Activated T-helper 2 cell treated with anti-CD3 and anti-CD28 coated beads, Interferon-gamma antibody, Interleukin-2, Interleukin-4, amounts not matched to agents 10 μg/mL and 5 μg/mL and 100 μg/mL, durations not matched to agents 14 hours and 24 hours and 36 hours (primary cell): ENCODE measurements at places on chromosomes 7 and 10. TPM values are rescaled to one million over a fixed set of nuclear protein-coding genes. Genes with fewer than 3 reads are reported as not detected.

- DNase-seq, result no peak
These were observed 39.3 kb upstream of the CDK6 start for GRCh38 chr7:92875719-92876118.

DNA sequence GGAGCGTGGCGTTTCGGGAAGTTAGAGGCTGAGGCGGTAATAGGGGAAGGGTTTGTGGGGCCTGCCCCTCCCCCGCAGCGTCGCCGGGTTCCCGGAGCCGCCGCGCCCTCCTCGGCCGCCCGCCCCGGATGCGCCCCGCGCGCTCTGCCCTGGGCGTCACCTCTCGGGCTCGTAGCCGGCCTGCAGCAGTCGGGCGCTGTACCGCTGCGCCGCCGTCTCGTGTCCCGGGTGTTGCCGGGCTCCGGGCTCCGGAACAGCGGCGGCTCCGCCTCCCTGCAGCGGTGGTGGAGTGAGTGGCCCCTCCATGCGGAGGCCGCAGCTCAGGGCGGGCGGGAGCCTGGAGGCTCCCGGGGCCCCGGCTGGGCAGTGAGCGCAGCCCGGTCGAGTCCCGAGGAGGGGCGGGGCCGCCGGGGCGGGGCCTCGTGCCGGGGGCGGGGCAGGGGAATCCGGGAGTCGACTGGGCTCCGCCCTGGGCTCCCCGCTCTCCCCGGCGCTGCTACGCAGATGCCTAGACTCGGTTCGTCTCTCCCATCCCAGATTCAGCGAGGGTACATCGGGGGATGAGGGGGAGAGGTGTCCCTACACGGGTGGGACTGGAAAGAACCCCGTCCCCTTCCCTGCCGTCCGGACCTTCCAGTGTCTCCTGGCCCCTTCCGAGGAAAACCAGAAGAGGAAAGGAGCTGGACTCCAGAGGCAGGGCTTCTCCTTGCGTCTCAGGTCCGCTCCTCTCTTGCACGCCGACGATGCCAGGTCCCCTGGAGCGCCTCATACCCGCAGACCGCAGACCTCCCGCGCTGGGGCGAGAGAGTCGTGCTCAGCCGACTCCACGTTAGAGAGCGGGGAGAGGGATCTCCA lies at the start of gene IMPDH1:
TSS of gene IMPDH1 (minus strand) at position 387 of the 855 bp plus-strand sequence. CDS start at position 306, 81 bp downstream.
- peak; percentile 80 for DNase-seq

- no peak for DNase-seq
These were observed 62.1 kb downstream of the CHN2 start for GRCh38 chr7:29256693-29257002.

GRCh38 chr10:72567421-72567820 lies 58.5 kb downstream of the MICU1 start:
- no peak for DNase-seq

- no peak for DNase-seq
These were observed 114.0 kb downstream of the TACC2 start for GRCh38 chr10:122102869-122103525.

- DNase-seq, result no peak
These were observed 20.3 kb upstream of the GNA12 start for GRCh38 chr7:2864204-2864985.

DNA sequence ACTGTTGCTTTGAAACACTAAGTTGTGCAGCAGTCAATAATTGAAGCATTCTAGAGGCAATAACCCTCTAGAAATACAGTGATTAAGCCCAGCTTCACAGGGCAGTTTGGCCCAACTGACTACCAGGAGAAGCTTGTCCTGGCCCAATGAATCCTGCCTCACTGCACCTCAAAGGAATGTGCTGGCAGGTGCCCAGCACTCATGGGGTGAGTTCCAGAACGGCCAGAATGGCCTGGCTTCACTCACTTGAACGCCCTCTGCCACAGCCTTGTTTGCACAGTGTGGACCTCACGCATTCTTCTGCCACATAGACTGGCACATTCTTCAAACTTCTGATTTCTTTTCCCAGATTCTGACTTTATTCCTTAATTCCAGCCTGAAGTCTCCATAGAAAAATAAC lies 6.6 kb upstream of the ITIH2 start:
- no peak for DNase-seq

- DNase-seq, result no peak
These were observed 163.0 kb downstream of the TPK1 start for GRCh38 chr7:144672869-144673268.

The RBM48 gene
- total RNA-seq, result 15.2 and 16.8 TPM in 2 replicates

GRCh38 chr7:158663428-158663741 lies 41.2 kb downstream of the NCAPG2 start:
- no peak for DNase-seq

The WNT16 gene
- total RNA-seq, result not detected in 2 replicates

The ZNF25 gene
- 7.2 and 9.0 TPM in 2 replicates for total RNA-seq

GRCh38 chr10:46544989-46545791 lies 11.3 kb downstream of the GPRIN2 start:
- DNase-seq, result no peak

GRCh38 chr10:61542596-61542995 lies 89.4 kb upstream of the TMEM26 start:
- no peak for DNase-seq

The PROSER2 gene
- 0.37 and 0.39 TPM in 2 replicates for total RNA-seq

GRCh38 chr10:51366044-51366443 lies 291.8 kb downstream of the PRKG1 start:
- no peak for DNase-seq

- DNase-seq, result no peak
These were observed 215.6 kb upstream of the CHRM2 start for GRCh38 chr7:136652635-136653370.

The ENTPD1 gene
- 37.1 and 37.5 TPM in 2 replicates for total RNA-seq

GRCh38 chr7:2537981-2538851 lies 17.1 kb downstream of the BRAT1 start:
- DNase-seq, result no peak

The ASAH2 gene
- 1.7 TPM in 2 replicates for total RNA-seq

DNA sequence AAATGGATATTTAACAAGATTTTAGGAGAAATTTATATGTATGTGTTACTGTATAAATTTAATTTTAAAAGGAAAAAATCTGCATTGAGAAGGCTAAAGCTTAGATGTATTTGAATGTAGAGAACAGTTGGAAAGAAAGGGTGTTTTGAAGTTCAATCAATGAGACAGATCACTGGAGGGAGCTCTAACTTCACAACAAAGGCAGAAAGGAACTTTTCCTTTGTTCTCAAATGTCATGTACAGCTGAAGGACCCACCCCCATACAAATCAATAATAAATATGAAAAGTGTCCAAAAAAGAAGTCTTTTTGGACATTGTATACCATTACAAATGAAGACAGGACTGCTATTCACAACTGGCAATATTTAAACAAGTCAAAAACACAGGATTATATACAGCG lies 403.4 kb downstream of the DNAJB9 start:
- DNase-seq, result no peak

GRCh38 chr10:4941540-4942330 lies 21.5 kb upstream of the AKR1C1 start:
- DNase-seq, result no peak

GRCh38 chr10:5788969-5789368 lies 24.3 kb downstream of the GDI2 start:
- no peak for DNase-seq

The PLPP4 gene
- not detected in 2 replicates for total RNA-seq

GRCh38 chr10:44065788-44066526 lies 318.9 kb downstream of the CXCL12 start:
- no peak for DNase-seq

The MYL7 gene
- total RNA-seq, result not detected in 2 replicates

- DNase-seq, result no peak
These were observed 431.2 kb upstream of the IGFBP3 start for GRCh38 chr7:46352004-46352954.

The BICC1 gene
- total RNA-seq, result 0.11 and 0.21 TPM in 2 replicates

DNA sequence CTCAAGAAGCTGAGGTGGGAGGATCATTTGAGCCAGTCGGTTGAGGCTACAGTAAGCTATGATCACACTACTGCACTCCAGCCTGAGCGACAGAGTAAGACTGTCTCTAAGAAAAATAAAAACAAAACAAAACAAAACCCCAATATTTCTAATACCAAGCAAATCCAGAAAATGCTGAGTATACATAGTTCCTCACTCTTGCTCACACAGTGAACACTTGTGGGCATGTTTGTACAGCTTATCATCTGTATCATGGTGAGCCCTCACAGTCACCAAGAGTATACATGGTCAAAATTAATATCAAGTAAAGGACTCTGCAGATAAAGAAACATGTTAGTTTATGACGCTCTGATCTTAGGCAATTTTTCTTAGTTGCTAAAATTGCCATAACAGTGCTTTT lies 41.5 kb upstream of the C10orf67 start:
- DNase-seq, result no peak

The DKK1 gene
- not detected in 2 replicates for total RNA-seq

- DNase-seq, result no peak
These were observed 70.3 kb upstream of the RSU1 start for GRCh38 chr10:16887565-16887964.

DNA sequence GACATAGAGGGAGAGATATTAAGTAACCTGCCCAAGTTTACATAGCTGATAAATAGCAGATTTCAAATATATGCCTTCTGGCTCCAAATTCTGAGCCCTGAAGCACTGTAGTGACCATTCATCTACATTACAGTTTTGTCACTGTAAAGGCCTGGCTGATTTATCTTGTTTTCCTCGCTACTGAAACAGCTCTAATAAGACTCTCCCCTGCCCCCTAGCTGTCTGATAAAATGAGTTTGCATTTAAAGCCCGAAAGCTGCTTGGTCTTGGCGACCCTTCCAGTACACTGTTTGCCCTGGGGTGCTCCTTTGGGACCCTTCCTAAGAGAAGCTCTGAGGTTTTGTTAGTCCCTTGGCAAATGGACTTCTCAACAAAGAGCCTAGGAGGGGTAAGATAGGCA lies 59.7 kb upstream of the RAB11FIP2 start:
- DNase-seq, result no peak
